Tongue (tissue), 3 donors: ENCODE measurements at places on chromosomes 5 and 9. TPM values are rescaled to one million over a fixed set of nuclear protein-coding genes. Genes with fewer than 3 reads are reported as not detected.

GRCh38 chr9:37056046-37056920 is 22.2 kb upstream of the PAX5 start:
- DNase-seq, result peak; percentile 41

- DNase-seq, result no peak
These were observed 983.0 kb upstream of the WWC1 start for GRCh38 chr5:167308466-167308865.

- peak; percentile 57 for DNase-seq
These were observed at the start of gene GRK6 for GRCh38 chr5:177426566-177427210. Gene GRK6, plus strand, starts transcription at chr5:177426676. Its CDS starts 170 bp downstream, at chr5:177426846.

- DNase-seq, result no peak
These were observed 14.0 kb upstream of the PDLIM4 start for GRCh38 chr5:132243366-132243977.

DNA sequence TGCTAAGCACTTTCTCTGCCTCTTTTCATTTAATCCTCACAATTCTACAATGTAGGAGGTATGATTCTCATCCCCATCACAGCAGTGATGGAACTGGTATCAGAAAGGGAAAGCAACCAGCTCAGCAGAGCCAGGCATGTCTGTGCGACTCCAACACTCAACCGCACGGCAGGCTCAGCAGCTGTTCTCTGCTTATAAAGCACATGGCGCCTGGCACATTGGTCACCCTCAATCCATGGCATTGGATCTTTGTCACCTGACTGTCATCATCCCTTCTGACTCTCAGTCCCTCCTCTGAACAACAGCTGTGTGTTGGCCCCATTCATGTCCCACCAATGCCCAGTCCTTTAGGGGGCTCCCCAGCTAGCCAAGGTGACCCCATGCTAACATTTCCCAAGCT is 45.1 kb upstream of the HAND1 start:
- DNase-seq, result peak; percentile 65

Gene PCDHGB3
- 5.7 TPM for total RNA-seq

Gene COL27A1
- total RNA-seq, result 21.6 TPM

Gene C5orf34
- 4.4 TPM for total RNA-seq

Gene BSPRY
- 2.6 TPM for total RNA-seq
